ENCODE measurements at places on chromosomes 13 and 19. TPM values are rescaled to one million over a fixed set of nuclear protein-coding genes. Genes with fewer than 3 reads are reported as not detected.

Gene NAXD
- 17.7 TPM for total RNA-seq

Gene MYH14
- total RNA-seq = 7.0 TPM

Gene ZNF492
- total RNA-seq = not detected

Gene SHISA7
- not detected for total RNA-seq

Gene SPART
- 26.8 TPM for total RNA-seq

Gene GPC5
- not detected for total RNA-seq

Gene KLK13
- total RNA-seq = not detected
